ENCODE measurements at places on chromosomes 7 and 10.
A peak's percentile ranks its signal among the peaks of the same experiment; 100 is the strongest.

GRCh38 chr10:62681211-62681940, 123.1 kb upstream of the ADO start:
- peak; percentile 77 for DNase-seq

DNA sequence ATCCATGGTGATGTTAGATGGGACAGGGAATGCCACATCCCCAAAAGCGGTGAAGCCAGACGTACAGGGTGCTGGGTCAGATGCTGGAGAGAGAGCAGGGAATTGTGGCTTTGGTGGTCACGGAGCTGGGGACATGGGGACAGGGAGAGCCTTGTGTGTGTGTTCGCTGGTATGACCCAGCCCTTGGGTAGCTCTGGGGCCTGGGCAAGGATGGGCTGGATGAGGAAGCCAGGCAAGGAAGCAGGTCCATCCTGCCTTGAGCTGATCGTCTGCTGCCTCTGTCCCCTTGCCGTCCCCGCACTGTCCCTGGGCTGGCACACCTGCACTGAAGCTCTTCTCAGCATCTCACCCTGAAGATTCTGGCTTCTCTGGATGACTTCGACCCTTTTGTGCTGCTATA, 15.4 kb upstream of the CLDN4 start:
- DNase-seq, result no peak

DNA sequence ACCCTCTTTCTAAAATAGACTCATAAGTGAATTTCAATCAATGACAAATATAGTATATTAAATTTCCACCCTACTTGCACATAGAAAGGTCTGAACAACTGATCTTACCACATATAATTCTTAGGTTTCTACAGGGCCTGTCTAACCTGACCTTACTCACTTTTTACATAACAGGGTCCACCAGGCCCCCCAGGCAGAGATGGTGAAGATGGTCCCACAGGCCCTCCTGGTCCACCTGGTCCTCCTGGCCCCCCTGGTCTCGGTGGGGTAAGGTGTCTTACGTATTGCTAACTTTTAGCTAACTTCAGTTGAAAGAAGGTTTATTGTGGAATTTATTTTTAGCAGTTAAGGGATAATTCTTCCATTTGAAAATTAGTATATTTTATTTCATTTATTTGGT, 5.3 kb downstream of the COL1A2 start:
- no peak for DNase-seq

- DNase-seq, result no peak
Observed at GRCh38 chr10:11004144-11005077, 13.3 kb upstream of the CELF2 start.

DNA sequence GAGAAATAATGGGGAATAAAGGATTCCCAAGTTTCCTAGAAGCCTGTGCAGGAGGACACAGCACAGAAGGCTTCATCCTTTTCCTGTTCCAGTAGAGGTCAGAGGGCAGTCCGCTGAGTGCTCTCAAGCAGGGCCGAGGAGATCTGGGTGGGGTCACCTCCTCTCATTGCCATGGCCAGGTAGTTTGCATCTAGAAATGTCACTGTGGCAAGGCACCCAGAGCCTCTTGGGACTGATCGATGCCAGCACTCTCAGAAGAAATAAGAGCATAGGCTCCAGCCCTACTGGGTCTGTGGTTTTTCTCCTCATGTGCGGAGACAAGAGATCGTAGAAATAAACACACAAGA, 7.9 kb downstream of the NUB1 start:
- peak; percentile 26 for DNase-seq

DNA sequence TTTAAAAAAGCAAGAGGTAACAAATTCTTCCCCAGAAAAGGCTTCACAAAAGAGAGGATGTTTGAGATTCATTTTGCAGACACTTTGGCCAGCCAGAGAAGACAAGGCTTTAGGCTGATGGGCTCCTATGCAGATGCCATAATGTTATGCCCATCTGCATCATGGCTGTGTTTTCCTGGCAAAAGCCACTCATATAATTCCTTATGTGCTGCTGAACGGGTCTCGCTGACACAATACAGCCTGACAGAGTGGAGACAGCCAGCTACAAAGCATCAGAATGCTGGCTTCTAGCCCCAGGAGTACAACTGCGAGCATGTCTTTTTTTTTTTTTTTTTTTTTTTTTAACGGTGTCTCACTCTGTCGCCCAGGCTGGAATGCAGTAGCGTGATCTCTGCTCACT, 1157.4 kb upstream of the AUTS2 start:
- DNase-seq, result no peak

DNA sequence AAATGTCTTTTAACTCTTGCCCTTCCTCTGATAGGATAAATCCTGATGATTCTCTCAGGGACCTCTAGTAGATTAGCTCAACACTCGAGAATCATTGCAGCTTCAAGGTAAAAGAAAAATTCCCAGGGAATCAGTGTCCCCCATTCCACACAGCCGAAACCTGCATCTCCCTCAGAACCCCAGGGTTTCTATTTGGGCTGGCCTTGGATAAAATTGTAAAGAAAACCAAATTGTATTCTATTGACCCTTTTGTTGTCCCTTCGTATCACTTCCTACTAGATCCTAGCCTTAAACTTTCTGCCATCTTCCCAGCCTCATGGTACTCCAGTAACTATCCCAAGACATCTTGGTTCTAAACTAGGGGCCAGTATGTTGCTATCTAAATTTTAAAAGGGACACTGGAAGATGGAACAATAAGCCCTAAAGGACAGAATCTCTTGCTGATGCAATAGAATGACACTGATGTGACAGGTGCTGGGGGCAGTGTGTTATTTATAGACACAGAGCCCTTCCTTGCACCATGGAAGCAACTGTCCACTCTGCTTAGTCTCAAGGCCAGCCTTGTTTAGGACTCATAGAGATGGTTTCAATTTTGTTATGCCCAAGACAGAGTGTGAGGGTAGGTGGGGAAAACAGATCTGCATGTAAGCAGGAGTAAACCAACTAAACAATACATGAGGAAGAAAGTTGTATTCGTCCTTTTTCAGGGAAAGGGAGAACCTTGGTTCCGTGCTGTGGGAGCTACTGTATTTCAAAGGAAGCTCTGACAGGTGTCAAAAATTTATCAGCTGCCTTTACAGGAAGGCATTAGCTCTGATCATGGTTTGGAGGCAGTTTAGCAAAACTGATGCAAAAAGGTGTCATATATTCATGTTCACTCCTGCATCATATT, 7.6 kb downstream of the ASB15 start:
- no peak for DNase-seq

GRCh38 chr7:64485623-64486022, 77.2 kb downstream of the ZNF680 start:
- DNase-seq, result no peak

GRCh38 chr10:2079603-2080078, 342.3 kb upstream of the ADARB2 start:
- DNase-seq, result no peak

DNA sequence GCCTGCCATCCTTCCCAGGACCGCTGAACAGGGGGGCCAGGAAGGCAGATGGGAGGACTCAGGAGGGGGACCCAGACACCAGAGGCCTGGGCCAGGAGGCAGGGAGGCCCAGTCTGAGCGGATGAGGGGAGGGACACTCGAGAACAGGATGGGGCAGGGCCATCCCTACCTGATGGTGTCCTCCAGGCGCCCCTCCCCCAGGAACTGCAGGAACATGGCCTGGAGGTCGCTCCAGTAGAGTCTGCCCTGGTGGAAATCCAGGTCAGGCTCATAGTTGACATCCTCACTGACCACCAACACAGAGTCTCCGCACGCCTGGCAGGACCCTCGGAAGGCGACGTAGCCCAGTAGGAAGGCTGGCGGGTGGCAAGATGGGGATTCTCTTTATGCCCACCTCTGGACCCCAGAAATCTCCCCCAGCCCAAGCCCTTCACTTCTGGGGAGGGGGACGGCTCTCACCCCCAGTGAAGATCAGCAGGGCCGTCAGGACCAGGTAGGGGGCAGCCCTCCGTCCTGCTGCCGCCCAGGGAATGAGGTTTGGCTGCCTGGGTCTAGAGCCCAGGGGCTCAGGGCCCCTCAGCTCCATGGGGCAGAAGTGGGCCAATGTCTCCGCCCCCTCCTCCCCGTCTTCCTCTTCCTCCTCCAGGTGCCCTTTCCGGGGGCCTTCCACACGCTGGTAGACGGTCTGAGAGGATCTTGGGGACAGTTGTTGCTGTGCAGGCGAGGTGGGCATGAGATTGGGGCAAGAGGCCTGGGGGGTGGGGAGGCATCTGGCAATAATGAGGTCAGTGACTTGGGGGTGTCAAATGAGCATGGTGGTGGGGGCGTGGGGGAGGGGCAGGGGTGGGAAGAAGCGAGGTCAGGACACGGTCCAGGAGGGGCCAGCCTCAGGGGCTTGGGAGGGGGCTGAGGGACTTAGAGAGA, 573 bp downstream of the TFR2 start:
- no peak for DNase-seq

- no peak for DNase-seq
Observed at GRCh38 chr7:137954614-137955013, 47.3 kb downstream of the CREB3L2 start.

Measured in germinal center (tissue), 1 donor.